ENCODE measurements at places on chromosomes 7 and 10. TPM values are rescaled to one million over a fixed set of nuclear protein-coding genes. Genes with fewer than 3 reads are reported as not detected.

DNA sequence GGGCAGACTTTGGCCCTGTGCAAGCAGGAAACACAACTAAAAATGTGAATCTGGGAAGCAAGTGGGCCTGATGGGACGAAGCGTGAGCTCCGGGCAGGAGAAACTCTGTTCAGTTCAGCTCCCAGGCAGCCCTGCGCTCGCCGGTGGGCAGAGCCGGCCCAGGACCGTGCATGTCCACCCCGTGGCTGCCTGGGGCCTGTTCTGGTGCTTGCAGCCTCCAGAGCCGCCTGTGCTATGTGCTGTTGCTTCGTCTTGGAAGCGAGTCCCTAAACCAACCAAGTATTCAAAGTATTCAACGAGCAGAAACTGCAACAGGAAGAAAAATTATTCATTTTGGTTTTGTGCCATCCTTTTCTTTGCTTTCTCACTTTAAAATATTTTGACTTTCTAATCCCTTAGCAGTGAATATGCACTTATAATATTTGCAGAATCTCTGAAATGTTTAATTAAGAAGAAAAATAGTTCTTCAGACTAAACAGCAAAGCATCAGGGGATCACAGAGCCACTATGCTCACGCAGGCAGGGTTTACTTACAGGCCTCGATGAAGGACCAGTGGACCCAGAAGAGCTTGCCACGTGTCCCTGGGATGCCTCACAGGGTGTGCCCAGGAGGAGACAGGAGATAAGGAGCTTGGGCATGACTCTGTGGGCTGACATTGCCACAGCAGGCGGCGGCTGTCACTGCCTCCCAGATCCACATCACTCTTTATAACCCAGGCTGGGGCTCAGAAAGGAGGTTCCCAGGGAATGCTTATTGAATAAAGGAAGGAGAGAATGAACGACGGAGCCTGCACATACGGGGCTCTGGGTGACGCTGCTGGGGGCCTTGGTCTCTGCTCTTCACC lies 45.6 kb downstream of the VIPR2 start:
- H3K27ac ChIP-seq, result no peak overlapping the region
- no peaks in the 10 kb centered on the region for H3K27me3 ChIP-seq
- peaks cover 15% of the 10 kb centered on the region for H3K4me1 ChIP-seq
- H3K4me3 ChIP-seq, result no peak overlapping the region
- no peak for DNase-seq
- H3K36me3 ChIP-seq, result no peaks in the 10 kb centered on the region

GRCh38 chr7:135100856-135101255 lies 47.0 kb upstream of the TMEM140 start:
- no peaks in the 10 kb centered on the region for H3K27me3 ChIP-seq
- no peak for DNase-seq
- H3K36me3 ChIP-seq, result no peaks in the 10 kb centered on the region
- H3K27ac ChIP-seq, result no peak overlapping the region
- peaks cover 4% of the 10 kb centered on the region for H3K4me1 ChIP-seq
- H3K4me3 ChIP-seq, result no peak overlapping the region

- H3K4me1 ChIP-seq, result no peaks in the 10 kb centered on the region
- H3K27ac ChIP-seq, result no peak overlapping the region
- no peak for DNase-seq
- H3K4me3 ChIP-seq, result no peak overlapping the region
- no peaks in the 10 kb centered on the region for H3K36me3 ChIP-seq
Observed at GRCh38 chr7:140008755-140009610, 53.8 kb downstream of the PARP12 start.

DNA sequence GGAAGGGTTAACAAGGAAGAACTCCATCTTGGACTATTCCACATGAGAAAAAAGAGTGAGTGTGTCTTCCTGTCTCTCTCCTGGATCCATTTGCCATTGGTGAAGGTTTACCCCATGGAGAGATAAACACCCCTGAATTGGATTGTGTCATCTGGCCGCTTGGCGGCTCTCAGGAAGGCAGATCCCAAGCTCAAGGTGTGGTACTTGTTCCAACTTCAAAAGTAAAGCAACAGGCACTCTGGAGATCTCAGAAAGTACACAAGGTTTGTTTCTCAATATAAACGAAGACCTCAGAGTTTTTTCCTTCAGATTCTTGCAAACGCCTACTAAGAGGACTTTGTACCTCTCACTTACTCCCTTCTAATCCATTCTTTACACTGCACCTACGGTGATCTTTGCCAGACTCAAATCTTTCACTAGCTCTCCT lies 116.7 kb downstream of the REEP3 start:
- H3K4me3 ChIP-seq, result no peak overlapping the region
- H3K27me3 ChIP-seq, result no peaks in the 10 kb centered on the region
- no peaks in the 10 kb centered on the region for H3K4me1 ChIP-seq
- no peak overlapping the region for H3K27ac ChIP-seq

DNA sequence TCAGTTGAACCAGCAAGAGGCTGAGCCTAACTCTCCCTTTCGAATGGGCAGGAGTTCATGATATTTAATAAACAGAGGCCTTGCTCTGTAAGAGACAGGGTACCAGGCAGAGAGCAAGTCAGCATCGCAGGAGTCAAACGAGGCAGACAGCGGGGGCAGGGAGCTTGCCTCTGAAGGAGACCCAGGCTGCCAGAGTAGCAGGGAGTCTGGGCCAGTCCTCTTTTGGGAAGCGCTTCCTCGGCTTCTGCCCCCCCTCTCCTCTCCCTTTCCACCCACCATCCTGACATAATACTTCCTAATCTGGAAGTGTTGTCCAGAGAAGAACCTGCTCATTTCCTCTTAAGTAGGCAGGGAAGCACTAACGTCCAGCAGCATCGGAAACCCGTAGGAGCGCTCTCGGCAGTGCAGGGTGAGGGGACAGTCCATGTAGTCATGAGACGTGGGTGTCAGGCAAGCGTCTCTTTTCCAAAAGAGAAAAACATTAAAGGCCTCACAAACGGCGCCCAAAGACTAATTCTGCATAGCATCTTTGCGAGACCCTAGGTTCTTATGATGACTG lies 171.1 kb downstream of the EGFR start:
- DNase-seq, result no peak
- H3K27me3 ChIP-seq, result no peaks in the 10 kb centered on the region
- H3K36me3 ChIP-seq, result no peaks in the 10 kb centered on the region
- H3K4me1 ChIP-seq, result peaks cover 56% of the 10 kb centered on the region
- H3K27ac ChIP-seq, result peak overlapping the region; percentile 63
- H3K4me3 ChIP-seq, result no peak overlapping the region

RAPGEF5 gene
- 75.3 TPM for total RNA-seq

DNA sequence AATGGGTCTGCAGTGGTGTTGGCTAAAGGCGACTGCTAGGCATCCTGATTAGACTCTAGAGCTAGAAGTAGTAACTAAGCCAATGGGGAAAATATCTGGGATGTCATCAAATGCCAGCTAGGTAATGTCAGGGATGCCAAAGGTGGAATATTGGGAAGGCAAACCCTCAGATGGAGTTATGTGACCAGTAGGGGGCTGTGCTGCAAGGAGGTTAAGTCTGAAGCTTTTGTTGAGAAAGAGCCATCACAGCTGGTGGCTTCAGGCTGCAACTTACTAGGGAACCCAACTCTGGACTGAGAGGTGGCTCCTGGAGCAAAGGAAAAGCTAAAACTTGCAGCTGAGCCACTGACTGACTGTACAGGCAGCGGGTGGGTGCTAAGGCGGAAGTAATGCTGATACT lies 576.9 kb upstream of the GHITM start:
- H3K27ac ChIP-seq, result no peak overlapping the region
- no peaks in the 10 kb centered on the region for H3K36me3 ChIP-seq
- no peaks in the 10 kb centered on the region for H3K27me3 ChIP-seq
- no peaks in the 10 kb centered on the region for H3K4me1 ChIP-seq
- no peak for DNase-seq
- H3K4me3 ChIP-seq, result no peak overlapping the region

FKBP6 gene
- total RNA-seq, result not detected

GRCh38 chr7:151242159-151243044 lies 6.1 kb downstream of the SMARCD3 start:
- H3K27ac ChIP-seq, result peak overlapping the region; percentile 64
- DNase-seq, result no peak
- H3K4me3 ChIP-seq, result no peak overlapping the region
- peaks cover 51% of the 10 kb centered on the region for H3K36me3 ChIP-seq

DNA sequence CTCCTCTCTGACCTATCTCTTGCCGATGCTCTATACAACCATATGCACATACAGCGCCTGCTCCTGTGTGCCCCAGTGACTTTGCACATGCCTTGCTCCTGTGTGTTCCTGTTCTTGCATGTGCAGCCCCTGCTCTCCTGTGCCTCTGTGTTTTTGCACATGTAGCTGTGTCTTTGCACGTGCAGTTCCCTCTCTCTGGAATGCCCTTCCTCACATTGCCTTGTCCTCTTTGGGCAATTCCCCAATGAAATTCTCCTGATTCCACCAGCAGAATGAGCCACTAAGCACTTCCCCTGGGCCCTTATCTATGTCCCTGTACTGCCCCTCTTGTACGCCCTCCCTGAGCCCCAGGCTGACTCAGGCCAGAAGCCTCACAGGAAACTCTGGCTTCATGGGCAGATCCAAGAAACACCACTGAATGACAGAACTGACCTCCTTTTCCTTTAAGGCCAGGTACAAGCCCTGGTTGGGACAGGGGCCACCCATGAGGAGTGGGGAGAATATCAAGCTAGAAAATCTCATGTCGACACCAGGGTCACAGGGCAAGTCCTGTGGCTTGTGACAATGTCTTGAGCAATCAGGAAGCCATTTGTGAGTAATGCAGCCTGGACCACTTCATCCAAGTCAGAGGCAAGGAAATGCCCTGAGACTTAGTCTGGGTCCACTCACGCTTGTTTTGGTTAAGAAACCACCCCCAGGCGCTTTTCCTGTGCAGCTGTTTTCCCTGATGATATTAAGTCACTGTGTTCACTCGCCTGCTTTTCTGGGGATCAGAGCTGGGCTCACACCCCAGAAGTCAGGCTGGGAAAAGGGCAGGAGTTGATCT lies 1.9 kb upstream of the ARHGAP22 start:
- H3K27ac ChIP-seq, result no peak overlapping the region
- no peaks in the 10 kb centered on the region for H3K27me3 ChIP-seq
- H3K4me3 ChIP-seq, result no peak overlapping the region
- H3K36me3 ChIP-seq, result no peaks in the 10 kb centered on the region
- peaks cover 8% of the 10 kb centered on the region for H3K4me1 ChIP-seq

KIAA1217 gene
- 49.4 TPM for total RNA-seq

- H3K27me3 ChIP-seq, result no peaks in the 10 kb centered on the region
- DNase-seq, result no peak
- no peaks in the 10 kb centered on the region for H3K36me3 ChIP-seq
- H3K27ac ChIP-seq, result no peak overlapping the region
- no peak overlapping the region for H3K4me3 ChIP-seq
- peaks cover 12% of the 10 kb centered on the region for H3K4me1 ChIP-seq
Observed at GRCh38 chr10:43452356-43452914, 15.5 kb downstream of the ZNF487 start.

RPP30 gene
- total RNA-seq, result 19.4 TPM

DNA sequence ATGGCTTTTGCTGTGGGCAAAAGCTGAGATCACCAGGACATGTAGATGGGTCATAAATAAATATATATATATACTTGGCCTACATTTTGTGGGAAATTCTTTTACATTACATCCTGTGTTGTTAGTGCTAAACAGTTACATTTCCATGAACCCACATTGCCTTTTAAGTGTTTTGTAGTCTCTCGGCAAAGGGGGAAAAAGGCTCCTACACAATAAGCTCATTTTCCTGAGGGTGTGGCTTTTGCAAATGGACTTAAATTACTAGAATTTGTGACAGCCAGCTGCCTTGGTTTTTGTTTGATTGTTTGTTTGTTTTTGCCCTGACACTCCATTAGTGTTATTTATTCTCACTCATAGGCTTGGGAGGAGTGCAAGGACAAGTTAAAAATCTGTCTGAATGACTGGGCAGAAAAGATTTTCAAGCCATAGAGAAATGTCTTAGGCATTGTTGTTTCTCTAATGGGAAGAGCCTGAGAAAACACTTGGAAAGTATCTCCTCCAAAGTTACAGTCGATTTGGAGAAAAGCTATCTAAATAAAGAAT lies 128.8 kb downstream of the DGKB start:
- no peak overlapping the region for H3K27ac ChIP-seq
- no peaks in the 10 kb centered on the region for H3K36me3 ChIP-seq
- no peak overlapping the region for H3K4me3 ChIP-seq
- H3K4me1 ChIP-seq, result no peaks in the 10 kb centered on the region
- H3K27me3 ChIP-seq, result no peaks in the 10 kb centered on the region
- no peak for DNase-seq

ATG9B gene
- not detected for total RNA-seq

GOLGA7B gene
- total RNA-seq, result 5.7 TPM

C1GALT1 gene
- total RNA-seq, result 30.9 TPM

- no peaks in the 10 kb centered on the region for H3K27me3 ChIP-seq
- no peaks in the 10 kb centered on the region for H3K4me1 ChIP-seq
- H3K27ac ChIP-seq, result no peak overlapping the region
- no peak overlapping the region for H3K4me3 ChIP-seq
- H3K36me3 ChIP-seq, result no peaks in the 10 kb centered on the region
- DNase-seq, result no peak
Observed at GRCh38 chr7:110719741-110720140, 371.2 kb upstream of the LRRN3 start.

ADD3 gene
- total RNA-seq, result 310 TPM

DNA sequence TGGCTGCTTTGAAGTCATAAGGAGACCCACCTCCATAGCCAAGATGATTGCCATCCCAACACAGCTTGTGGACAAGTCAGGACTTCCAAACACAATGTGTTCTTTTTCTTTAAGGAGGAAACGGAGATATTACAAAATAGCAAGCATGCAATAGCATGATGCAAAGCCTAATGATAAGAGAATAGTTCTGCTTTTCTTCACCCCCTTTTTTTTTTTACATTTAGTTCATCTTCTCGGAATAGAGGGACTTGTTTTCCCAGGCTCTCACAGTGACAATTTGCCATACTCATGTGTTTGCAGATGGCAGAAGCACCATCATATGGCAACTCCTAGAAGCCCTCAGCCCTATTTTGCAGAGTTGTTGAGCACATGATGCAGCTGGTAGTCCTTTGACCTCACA lies 119.8 kb downstream of the ITGB8 start:
- H3K4me3 ChIP-seq, result no peak overlapping the region
- no peaks in the 10 kb centered on the region for H3K36me3 ChIP-seq
- no peaks in the 10 kb centered on the region for H3K4me1 ChIP-seq
- no peak for DNase-seq
- H3K27me3 ChIP-seq, result no peaks in the 10 kb centered on the region
- H3K27ac ChIP-seq, result no peak overlapping the region

- H3K27me3 ChIP-seq, result no peaks in the 10 kb centered on the region
- no peak for DNase-seq
- no peak overlapping the region for H3K27ac ChIP-seq
Observed at GRCh38 chr7:143987513-143987912, 12.6 kb upstream of the OR6B1 start.

GRCh38 chr10:30436191-30436611 lies 2.2 kb downstream of the MAP3K8 start:
- peaks cover 15% of the 10 kb centered on the region for H3K36me3 ChIP-seq
- H3K27me3 ChIP-seq, result no peaks in the 10 kb centered on the region
- no peak for DNase-seq
- H3K4me3 ChIP-seq, result peak overlapping the region; percentile 96
- peaks cover 65% of the 10 kb centered on the region for H3K4me1 ChIP-seq

- H3K27ac ChIP-seq, result no peak overlapping the region
- no peaks in the 10 kb centered on the region for H3K4me1 ChIP-seq
- H3K27me3 ChIP-seq, result no peaks in the 10 kb centered on the region
- H3K36me3 ChIP-seq, result no peaks in the 10 kb centered on the region
- DNase-seq, result no peak
Observed at GRCh38 chr7:21916629-21917028, 29.1 kb downstream of the CDCA7L start.

NPFFR1 gene
- 3.3 TPM for total RNA-seq

FGFBP3 gene
- total RNA-seq, result 3.1 TPM

GRCh38 chr7:41275255-41275654 lies 427.6 kb downstream of the INHBA start:
- no peaks in the 10 kb centered on the region for H3K36me3 ChIP-seq
- DNase-seq, result no peak
- no peak overlapping the region for H3K27ac ChIP-seq
- H3K4me3 ChIP-seq, result no peak overlapping the region
- H3K27me3 ChIP-seq, result no peaks in the 10 kb centered on the region
- H3K4me1 ChIP-seq, result no peaks in the 10 kb centered on the region

Measured in tibial nerve (tissue), 4 donors.